Stimulated activated naive B cell treated with anti-CD40 and anti-IgM and Interleukin-4, amounts not matched to agents 10 μg/mL and 1 μg/mL and 100 μg/mL, for 72 hours (primary cell): ENCODE measurements at places on chromosomes 4 and X.

GRCh38 chr4:63296773-63297172, 1112.5 kb downstream of the TECRL start:
- H3K4me3 ChIP-seq, result no peak overlapping the region
- no peaks in the 10 kb centered on the region for H3K27me3 ChIP-seq
- H3K4me1 ChIP-seq, result no peaks in the 10 kb centered on the region
- no peak for DNase-seq
- H3K36me3 ChIP-seq, result no peaks in the 10 kb centered on the region
- H3K27ac ChIP-seq, result no peak overlapping the region

DNA sequence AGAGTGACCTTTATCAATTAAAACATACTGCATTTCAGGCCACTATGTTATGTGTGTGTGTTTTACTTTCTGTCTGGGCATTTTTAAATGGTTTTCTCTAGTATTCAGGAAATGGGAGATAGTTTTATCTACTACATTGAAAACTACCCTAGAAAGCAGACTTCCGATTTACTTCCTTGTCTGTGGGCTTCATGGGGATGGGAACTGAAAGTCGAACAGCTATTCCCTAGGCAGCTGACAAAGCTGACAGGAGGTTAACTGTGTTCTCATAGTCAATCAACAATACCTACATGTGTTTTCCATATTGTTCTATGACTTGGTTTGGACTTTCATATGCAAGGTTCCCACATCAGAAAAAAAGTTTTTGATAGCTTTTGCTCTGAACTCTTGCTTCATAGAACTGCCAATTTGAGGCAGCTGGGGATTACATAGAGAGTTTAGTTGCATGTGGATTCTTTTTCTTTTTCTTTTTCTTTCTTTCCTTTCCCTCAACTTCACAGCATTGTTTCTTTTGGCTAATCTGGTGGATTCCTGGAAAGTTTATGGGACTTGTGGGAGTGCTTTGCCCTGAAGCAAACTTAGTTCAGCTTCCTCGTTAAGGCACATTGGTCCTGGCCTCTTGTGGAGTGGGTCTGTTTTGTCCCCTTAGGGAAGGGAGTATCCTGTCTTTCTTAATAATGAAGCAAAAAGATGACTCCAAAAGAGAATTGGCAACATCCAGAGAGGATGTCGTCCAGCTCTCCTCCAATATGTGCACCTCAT, 327.1 kb upstream of the GIMD1 start:
- H3K27ac ChIP-seq, result no peak overlapping the region
- no peaks in the 10 kb centered on the region for H3K4me1 ChIP-seq
- no peaks in the 10 kb centered on the region for H3K36me3 ChIP-seq
- no peaks in the 10 kb centered on the region for H3K27me3 ChIP-seq

- peaks cover 32% of the 10 kb centered on the region for H3K4me1 ChIP-seq
- no peaks in the 10 kb centered on the region for H3K27me3 ChIP-seq
- no peak for DNase-seq
Observed at GRCh38 chrX:81261576-81261975, 59.7 kb downstream of the SH3BGRL start.

DNA sequence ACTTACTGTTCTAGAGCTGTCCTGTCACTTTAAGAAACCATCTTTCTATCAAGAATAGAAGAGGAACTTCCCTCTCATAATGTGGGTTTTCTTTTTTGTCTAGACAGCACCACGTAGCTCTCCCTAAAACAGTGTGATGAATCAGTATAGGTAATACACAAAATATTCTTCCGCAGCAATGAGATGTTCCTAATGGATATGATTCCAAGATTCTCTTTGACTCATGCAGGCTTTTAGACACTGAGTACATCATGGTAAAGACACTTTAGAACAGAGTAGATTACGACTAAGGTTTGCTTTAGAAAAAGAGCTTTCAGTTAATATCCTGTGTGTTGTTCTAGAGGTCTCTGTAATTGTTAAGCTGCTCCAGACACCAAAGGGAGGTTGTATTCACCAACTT, 69.8 kb downstream of the PTTG2 start:
- H3K27me3 ChIP-seq, result no peaks in the 10 kb centered on the region
- H3K36me3 ChIP-seq, result peaks cover 35% of the 10 kb centered on the region
- H3K27ac ChIP-seq, result peak overlapping the region; percentile 86
- no peak for DNase-seq

GRCh38 chr4:41039317-41039716, 175.0 kb downstream of the APBB2 start:
- DNase-seq, result no peak
- H3K4me3 ChIP-seq, result no peak overlapping the region
- peaks cover 3% of the 10 kb centered on the region for H3K27me3 ChIP-seq
- no peaks in the 10 kb centered on the region for H3K36me3 ChIP-seq
